Dorsolateral prefrontal cortex (tissue), 122 donors: ENCODE measurements at places on chromosomes 5 and 9. TPM values are rescaled to one million over a fixed set of nuclear protein-coding genes. Genes with fewer than 3 reads are reported as not detected.

- DNase-seq: no peak
Measured at GRCh38 chr5:56359809-56360685, 126.9 kb upstream of the ANKRD55 start.

DNA sequence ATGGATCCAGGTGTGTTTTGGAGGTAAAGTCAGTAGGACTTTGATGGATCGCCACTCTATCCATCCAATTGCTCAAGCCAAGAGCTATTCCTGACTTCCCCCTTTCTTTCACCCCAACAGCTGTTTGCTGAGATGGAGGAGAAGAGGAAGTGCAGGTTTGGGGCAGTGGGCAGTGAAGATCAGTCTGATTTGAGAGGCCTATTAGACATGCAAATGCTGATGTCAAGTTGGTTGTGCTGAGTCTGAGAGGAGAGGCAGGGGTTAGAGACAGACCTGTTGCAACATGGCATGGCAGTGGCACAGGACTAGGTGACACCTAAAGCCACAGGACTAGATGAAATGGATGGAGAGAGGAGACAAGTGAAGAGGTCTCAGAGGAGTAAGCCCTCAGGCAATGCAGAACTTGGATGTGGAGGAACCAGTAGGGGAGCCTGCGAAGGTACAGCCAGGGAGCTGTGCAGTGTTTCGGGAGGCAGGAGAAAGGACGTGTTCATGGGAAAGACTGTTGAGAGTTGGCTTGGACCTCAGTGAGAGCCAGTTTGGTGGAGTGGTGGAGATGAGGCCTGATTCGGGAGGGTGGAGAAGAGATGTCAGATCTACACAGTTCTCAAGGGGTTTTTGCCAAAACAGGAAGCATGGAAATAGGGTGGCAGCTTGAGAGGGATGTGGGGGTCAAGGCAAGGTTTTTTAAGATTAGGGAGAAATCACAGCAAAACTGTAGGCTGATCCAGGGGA, 175.0 kb downstream of the MACROH2A1 start:
- DNase-seq: no peak

DNA sequence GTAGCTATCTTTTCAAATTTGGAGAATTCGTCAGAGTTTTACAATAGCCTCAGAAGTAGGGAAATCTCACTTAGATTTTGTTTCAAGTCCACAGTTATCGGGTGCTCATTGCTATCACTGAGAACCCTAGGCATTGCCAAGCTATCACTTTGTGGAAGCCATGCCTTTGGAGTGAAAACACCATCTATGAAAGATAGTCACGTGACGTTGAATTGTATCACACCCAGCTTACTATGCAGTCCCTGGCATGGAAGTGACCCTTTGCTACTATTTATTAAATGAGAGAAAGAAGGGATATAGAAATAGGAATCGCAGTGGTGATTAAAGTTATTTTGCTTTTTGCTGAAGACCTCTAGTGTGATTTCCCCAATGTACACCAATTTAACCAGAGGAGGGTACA, 97.2 kb downstream of the AOPEP start:
- no peak for DNase-seq

DNA sequence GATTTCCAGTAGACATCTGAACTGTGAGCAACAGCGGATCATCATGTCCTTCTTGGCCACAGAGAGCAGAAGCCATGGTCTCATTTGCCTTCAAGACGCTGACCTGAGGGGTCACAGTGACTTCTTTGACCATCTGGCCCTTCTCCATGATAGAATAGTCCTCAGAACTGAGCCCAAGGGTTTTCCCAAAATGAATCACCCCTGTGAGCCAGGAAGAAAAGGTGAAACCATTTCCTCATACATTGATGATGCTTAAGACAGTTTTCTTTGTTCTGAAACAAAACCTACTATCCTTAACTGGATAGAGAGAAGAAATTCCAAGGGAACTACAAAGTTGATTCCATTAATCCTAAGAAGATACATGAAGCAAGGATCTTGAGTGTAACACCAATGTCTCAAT, 503.9 kb downstream of the CTNND2 start:
- no peak for DNase-seq

GRCh38 chr9:119544492-119544891, 175.3 kb upstream of the BRINP1 start:
- no peak for DNase-seq

DNA sequence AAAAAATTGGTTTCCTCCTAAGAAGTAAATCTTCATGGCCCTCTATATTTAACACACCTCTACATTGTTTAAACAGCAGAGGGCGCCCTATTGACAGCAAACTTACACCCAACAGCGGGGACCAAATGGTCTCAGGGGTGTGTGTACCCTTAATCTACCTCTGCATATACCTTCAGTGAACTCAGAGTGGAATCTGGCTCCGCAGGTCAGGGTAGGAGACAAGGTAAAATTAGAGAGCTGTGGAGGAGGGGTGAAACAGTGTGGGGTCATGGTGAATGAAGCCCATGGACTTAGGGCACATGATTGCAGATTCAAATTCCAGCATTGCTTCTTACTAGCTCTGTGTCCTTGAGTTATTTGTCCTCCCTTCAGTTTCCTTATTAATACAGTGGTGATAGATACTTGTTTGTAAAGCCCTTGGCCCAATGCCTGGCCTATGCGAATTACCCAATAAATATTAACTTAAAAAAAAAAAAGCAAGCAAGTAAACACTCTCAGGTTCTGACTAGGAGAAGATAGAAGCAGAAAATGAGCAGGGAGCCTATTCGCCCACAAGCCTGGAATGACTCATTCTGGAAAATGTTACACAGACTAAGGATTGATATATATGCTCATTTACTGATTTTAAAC, 122.9 kb downstream of the CAVIN4 start:
- no peak for DNase-seq

- DNase-seq: no peak
Measured at GRCh38 chr9:71353720-71354119, 232.3 kb upstream of the TRPM3 start.

- DNase-seq: no peak
Measured at GRCh38 chr9:124813501-124814163, 36.7 kb downstream of the OLFML2A start.

DNA sequence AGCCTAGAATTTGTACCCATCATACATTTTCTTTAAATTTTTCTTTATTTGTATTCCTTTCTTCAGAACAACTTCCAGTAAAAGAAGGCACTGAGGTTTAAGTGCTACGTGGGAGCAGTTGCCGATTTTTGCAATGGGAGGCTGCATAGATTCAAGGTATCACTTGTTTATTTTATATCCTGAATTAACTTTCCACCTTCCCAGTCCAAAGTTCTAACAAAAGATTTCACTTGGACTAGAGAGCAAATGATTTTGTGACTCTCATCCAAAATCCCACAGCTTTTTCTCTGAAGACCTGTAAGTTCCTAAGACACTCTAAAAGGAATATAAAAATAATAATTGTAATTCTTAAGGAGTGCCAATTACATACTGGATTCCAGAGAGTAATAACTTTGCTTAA, 139.1 kb upstream of the SPRY4 start:
- DNase-seq: no peak

- no peak for DNase-seq
Measured at GRCh38 chr5:39137819-39138451, 63.7 kb upstream of the RICTOR start.

- DNase-seq: no peak
Measured at GRCh38 chr9:137462986-137463930, 4.1 kb upstream of the NSMF start.

- DNase-seq: no peak
Measured at GRCh38 chr9:111222757-111223156, 107.3 kb downstream of the OR2K2 start.

The ACER2 gene
- total RNA-seq: 6.7 TPM

The CER1 gene
- not detected for total RNA-seq

The SLC6A19 gene
- total RNA-seq: not detected

The PCDHGA3 gene
- 8.8 TPM for total RNA-seq

The IL7R gene
- 0.44 TPM for total RNA-seq

The NIPAL4 gene
- 1.2 TPM for total RNA-seq

The FAM153A gene
- total RNA-seq: 72.2 TPM

The ORM1 gene
- total RNA-seq: not detected

The ENHO gene
- 95.5 TPM for total RNA-seq

The KCNMB1 gene
- 0.48 TPM for total RNA-seq
